ENCODE measurements at places on chromosomes 2 and 18.

DNA sequence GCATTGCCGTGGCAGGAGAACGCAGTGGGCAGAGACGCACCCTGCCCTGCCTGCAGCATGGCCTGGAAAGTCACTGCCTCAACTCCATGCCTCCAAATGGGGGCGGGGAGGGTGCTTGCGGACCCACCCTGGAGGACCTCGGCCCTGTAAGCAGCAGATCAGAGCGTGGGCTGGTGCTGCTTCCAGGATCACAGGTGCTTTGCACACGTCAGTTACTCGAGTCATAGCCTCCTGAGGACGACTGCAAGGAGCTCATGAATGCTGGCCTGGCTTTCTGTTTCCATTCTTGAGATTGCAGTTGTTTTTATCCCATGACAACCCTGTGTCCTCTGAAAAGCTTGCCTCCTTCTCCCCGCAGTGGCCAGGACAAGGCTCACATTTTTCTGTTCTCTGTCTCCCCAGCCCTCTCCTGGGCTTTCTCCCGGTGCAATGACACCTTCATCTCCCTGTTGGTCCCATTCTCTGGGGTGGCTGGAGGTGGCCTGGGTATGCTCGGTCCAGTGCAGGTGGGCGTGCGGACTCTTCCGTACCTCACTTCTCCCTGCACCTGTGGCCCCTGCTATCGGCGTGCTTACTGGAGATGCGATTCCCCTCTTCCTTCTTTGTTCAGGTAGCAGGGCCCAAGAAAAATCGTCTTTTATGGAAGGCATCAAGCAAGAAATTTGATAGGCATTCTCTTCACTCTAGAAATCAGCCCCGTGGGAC lies 208.0 kb downstream of the GBX2 start:
- no peak for DNase-seq

- peak; percentile 59 for DNase-seq
These were observed at the start of gene C2orf68 for GRCh38 chr2:85611705-85612587. C2orf68 (minus strand) TSS chr2:85612066; CDS start chr2:85611984, 82 bp downstream.

- DNase-seq, result peak; percentile 32
These were observed 45.2 kb downstream of the ADNP2 start for GRCh38 chr18:80154293-80154692.

DNA sequence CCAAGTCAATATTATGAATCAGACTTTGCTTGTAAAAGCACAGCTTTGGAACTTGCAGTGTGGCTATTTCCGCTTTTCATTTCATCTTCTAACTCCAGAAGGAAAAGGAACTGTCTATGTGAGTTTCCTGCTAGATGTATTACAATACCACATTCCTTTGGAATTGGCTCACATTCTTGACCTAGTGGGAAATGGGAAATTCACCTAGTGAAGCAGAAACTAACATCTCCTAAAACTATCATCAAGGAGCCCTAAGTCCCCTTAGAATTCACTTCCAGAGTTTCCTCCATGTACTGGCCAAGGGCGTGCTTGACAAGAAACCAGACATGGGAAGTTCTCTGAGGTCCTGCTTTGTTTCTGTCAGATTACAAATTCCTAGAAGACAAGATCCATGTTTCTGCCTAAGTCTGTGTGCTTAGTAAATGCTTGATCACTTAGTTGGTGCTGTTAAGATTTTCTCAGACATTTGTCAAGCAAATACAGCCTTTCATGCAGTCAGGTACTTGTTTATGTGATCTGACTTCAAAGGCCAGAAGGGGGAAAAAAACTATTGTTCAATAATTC lies 275.7 kb upstream of the FN1 start:
- peak; percentile 91 for DNase-seq

DNA sequence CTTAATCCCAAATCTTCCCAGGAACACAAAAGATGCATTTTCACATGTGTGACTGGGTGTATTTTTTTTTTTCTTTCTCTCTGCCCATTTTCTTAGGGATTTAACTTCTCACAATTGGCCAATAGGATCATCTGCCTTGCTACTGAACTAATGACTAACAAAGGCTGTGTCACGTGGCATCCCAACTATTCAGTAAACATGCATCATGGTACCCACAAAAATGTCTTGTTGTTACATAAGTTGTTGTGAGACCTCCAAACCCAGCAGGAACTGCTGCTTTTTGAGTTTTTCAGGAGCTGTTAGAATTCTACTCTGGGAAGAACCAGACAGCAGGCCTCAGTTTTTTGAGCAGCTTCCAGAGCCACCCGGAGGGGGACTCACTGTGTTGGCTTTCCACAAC lies 31.9 kb downstream of the GAD1 start:
- peak; percentile 54 for DNase-seq

DNA sequence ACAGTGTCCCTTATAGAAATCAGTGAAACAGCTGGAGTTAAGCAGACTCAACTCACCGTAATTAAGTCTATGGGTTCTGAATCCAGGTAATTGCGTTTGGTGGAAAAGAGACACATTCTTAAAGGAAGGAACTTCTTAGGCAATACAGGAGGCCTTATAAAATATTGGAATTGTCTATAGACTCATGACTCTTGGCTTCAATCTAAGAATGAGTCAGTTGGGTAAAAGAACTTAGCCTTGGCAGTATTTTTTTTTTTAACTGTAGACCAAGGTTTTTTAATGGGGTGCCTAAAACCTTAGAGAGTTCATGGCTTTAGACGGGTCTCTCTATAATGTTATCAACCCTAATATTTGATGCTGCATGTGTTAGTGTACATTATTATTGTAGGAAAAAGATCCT lies 47.6 kb downstream of the CCDC85A start:
- no peak for DNase-seq

GRCh38 chr2:10426726-10427617 lies 21.2 kb downstream of the ODC1 start:
- no peak for DNase-seq

DNA sequence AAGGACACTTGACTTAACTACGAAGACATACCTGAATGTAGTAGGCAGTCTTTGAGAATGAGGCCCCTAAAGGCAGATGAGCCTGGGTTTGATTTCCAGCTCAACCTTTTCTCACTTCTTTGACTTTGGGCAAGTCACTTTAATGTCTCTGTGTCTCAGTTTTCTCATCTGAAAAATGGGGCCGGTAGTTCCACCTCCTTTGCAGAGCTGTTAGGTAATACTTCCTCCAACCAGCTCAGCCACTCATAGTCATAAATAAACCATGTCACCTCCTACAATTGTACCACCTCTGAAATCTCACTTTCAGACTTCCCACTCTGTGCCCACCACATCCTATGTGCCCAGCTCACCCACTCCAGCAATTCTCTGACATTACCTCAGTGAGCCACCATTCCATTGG lies 10.4 kb downstream of the ARHGAP25 start:
- no peak for DNase-seq

DNA sequence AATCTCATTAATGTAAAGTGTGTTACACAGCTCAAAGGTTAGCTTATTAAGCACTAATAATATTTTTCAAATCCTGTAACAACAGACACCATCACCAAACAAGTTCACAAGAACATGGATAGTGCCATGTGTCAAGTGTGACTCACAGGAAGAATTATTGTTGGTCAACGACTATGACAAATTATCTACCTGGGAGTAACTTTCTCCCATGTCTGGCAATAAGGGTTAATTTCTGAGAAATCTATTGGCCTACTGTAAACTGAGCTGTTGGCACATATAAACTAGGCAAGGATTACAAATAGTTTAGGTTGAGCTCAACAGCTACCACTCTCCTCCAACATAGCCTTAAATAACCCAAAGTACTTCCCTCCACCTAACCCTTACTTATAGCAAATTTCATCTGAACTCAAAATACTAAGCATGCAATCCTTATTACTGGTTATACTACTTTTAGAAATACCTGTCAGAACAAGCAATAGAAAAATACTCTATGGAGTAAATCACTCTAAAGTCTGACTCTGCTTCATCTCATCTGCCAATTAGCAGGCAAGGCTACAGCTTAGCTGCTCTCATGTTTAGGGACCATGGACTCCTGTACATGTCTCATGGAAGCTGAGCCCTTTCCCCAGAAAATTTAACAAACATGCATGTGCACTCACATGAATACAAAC lies 223.0 kb downstream of the NBAS start:
- peak; percentile 93 for DNase-seq

DNA sequence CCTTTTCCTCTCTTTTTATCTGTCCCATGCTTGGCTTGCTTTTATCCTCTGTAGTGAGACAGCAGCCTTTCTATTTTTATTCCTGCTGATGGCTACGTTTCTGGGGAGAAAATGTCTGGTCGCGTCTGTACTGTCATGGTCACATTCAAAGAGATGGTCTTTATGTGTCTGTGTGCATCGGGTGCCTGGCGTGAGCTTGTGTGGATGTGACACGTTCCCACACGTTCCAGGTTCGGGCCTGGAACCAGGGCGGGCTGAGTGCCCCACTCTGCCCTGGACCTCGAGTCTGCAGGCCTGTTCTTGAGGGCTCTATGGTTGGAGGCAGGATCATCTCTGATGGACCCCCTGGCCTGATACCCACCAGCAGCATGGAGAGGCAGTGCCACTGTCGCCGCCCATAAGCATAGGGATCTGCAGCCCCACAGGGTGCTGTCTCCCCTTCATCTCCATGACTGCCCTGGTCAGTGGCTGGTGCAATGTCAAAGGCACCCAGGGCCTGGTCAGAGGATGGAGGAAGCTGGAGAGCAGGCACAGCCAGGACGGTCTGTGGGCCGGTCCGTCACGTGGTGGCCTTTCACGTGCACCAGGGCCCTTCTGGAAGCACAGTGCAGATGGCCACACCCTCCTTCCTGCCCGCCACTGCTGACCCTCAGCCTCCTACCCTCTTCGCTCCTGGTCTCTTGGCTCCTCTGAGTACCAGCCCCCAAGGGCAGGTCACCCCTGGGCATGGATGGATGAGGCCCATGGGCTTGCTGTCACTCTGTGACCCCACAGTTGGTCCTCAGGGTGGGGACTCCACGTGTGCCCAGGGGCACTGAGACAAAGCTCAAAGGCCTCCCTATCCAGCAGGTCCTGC lies 149.2 kb upstream of the TWIST2 start:
- no peak for DNase-seq

Measured in bronchial epithelial cell (primary cell).